ENCODE measurements at places on chromosomes 1 and 21.

- peak; percentile 93 for DNase-seq
These were observed 84.9 kb upstream of the SLC44A3 start for GRCh38 chr1:94734963-94735901.

DNA sequence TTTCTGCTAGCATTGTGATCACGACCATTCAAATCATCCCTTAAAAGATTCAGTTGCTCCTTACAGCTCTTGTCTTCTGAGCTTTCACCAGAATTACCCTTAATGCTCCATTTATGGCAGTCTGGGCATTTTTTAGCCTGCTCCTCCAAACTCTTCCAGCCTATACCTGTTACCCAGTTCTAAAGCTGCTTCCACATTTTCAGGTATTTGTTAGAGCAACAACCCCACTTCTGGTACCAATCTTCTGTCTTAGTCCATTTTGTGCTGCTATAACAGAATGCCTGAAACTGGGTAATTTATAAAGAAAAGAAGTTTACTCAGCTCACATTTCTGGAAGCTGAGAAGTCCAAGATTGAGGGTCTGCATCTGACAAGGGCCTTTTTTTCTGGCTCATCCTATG, 17.2 kb downstream of the MYBPH start:
- DNase-seq, result no peak

DNA sequence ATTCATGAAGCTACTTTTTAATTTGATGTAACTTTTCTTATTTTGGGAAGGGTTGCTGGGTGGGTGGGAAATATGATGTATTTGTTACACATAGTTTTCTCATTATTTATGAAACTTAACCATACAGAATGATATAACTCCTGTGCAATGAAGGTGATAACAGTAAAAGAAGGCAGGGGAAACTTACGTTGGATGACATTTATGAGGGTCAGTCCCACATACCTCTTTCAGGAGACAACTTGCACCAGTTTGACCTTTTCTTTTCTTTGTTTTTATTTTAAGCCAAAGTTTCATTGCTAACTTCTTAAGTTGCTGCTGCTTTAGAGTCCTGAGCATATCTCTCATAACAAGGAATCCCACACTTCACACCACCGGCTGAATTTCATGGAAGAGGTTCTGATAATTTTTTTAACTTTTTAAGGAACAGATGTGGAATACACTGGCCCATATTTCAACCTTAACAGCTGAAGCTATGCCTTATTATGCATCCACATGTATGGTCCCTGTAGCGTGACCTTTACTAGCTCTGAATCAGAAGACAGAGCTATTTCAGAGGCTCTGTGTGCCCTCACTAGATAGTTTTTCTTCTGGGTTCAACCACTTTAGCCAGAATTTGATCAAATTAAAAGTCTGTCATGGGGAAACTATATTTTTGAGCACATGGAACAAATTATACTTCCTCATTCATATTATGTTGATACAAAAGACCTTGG, 28.0 kb upstream of the KIAA1614 start:
- DNase-seq, result no peak

DNA sequence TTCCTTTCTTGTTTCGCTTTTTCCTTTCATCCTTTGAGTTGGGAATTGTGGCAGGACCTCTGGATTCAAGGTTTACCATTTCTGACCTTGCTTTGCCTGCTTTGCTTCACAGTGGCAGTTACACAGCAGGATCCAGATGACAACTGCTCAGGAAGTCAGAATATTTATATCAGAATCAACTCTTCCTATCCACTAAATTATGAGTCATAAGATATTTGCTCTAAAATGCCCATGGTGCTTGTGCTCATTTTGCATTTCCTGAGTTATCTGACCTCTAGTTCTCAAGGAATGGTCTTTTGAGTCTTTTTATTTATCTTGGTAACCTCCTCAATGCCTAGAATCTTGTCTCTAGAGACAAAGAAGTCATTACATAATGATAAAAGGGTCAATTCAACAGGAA, 290.8 kb downstream of the LRRC7 start:
- no peak for DNase-seq

DNA sequence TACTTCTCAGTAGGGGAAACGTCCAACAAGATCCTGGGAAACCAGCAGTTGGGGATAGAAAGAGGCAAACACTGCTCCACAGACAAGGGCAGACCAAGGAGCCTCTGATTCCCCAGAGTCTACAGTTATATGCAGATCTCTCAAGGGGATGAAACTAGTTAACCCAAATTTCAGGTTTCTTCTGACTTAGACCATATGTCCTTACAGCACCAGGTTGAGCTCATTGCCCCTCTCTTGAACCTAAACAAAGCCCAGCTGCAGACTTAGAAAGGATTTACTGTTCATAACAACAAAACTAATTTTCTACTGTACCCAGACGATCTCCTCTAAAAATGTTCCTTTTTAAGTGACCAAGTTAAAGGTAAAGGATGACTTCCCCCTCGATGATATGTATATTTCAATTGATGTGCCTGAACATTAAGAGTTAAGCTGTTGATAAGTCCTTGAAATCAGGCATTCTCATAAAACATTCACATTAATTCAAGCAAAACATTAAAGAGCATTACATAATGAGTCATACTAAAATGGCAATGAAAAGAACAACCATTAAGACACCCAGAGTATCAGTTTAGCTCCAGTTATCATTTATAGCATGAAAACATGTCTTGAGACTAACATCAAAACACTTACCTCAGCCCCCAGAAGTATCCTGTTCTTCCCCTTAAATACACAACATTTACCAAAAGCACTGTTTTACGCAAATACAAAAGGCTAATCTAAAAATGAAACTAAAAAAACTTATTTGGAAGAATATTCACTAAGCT, 24.1 kb downstream of the SMYD3 start:
- DNase-seq, result no peak

- no peak for DNase-seq
These were observed 8.2 kb upstream of the GJA9 start for GRCh38 chr1:38889589-38889988.

DNA sequence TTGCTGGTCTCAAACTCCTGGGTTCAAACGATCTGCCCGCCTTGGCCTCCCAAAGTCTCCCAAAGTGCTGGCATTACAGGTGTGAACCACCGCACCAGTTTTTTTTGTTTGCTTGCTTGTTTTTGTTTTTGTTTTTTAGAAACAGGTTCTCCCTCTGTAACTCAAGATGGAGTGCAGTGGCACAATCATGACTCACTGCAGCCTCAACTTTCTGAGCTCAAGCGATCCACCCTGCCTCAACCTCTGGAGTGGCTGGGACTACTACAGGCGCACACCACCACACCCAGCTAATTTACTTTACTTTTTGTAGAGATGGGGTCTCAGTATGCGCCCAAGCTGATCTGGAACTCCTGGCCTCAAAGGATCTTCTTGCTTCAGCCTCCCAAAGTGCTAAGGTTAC, 47.3 kb upstream of the USP1 start:
- no peak for DNase-seq

DNA sequence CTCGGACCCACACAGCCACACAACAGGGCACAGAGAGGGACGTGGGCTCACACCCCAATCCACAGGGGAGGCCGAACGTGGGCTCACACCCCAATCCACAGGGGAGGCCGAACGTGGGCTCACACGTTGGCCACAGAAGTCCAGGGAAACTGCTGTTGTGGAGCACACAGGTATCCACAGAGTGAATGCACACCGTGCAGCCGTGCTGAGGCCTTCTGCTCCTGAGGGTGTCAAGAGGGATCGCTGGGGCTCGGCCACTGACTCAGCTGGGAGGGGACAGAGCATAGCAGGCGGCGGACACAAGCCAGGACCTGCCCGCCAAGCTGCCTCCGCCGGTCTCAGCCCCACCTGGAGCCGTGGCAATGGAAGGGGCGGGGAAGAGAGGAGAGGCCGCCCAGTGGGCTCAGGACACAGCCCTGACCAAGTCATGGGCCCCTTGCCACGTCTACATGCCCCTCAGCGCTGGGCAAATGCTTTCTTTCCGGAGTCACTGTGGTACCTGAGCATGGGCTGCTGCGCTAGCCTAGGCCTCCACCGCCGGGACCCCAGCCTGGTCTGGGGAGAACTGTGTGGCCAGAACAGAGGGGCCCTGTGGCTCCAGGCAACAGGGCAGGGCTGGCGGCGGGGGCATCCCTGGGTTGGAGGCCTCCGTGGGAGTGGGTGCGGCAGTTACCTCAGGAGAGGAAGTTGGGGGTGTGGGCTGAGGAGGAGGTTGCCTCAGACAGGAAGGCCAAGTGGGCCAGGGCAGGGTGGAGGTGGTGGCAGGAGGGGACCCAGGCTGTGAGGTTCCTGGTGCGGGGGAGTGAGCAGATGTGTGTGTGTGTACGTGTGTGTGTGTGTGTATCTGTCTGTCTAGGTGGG, 1.2 kb downstream of the SYTL1 start:
- no peak for DNase-seq

DNA sequence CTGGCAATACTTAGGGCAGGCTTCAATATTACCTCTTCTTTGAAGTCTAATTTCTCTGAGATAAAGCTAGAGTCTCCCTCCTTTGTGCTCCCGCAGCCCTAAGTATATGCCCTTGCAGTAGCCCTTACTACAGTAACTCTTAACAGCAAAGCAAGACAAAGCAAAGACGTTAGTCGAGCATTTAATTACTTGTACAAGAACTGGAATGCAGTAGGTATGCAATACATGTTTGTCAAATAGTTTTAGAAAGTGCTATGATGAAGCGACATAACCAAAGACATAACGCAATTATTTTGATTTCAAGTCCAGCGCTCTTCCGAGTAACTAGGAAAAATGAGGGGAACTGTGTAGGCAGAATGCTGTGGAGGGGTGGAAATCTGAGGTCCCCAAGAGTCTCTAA, 1.6 kb downstream of the P3H1 start:
- DNase-seq, result no peak

- DNase-seq, result no peak
These were observed 87.5 kb downstream of the FGGY start for GRCh38 chr1:59384443-59384842.

- no peak for DNase-seq
These were observed 13.9 kb downstream of the DMAP1 start for GRCh38 chr1:44227211-44227610.
